GM04504 (cell line): ENCODE measurements at places on chromosomes 6 and 20.

DNA sequence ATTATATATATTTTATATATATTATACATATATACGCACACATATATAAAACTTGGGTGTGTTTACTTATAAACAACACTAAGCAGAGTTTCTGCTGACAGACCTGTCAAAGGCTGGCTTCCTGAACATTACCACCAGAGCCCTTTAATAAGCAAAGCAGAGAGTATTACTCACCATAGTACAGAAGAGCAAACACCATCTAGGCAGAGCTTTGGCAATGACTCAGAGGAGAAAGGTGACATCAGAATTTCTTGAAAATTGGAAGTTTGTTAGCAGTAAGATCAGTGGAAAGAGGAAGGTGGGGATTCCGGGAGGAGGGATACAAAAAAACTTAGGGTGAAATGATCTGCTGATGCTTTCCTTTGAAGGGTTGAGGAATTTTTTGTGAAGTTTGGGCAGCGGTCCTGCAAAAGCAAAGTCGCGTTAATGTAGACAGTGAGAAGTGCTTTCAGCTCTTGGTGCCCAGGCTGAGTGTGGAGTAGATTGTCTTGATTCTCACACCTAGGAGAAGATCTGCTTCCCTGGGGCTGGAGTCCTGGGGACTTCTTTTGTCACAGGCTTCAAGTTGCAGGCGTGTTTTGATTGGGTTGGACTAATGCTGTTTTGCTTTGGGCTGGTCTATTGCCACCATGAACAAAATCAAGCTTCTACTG, 109.6 kb upstream of the BACH2 start:
- DNase-seq: no peak

DNA sequence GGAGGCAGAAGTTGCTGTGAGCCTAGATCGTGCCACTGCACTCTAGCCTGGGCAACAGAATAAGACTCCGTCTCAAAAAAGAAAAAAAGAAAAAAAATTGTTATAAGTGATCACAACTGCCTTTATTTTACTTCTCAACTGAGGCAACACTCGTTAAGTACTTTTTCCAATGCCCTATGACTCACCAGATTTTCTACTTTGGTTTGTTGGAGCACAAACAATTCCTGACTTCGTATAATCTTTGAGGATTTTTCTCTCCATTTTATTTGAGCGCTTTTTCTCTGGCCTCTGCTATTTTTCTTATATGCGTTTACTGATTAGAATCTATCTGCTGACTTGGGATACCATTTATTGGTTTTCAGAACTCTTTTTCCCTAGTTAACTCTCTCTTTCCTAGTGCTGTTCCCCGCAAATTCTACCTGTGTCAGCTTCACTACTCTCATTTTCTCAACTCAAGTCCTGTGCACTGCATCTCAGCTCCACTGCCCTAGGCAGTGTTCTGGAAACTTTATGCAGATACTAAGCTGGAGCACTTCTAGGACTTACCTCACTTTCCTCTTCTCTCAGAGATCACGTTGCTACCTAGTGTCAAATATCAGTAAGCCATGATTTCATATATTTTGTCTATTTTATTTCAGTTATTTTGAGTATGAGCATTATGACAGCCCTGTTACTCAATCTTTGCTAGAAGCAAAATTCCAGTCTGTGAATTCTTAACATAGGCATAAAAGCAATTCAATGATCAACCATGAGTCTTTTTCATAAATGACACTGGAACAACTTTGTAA, 1120.1 kb upstream of the CITED2 start:
- no peak for DNase-seq

GRCh38 chr6:157089258-157089657, 234.1 kb downstream of the TMEM242 start:
- DNase-seq: peak; percentile 43

DNA sequence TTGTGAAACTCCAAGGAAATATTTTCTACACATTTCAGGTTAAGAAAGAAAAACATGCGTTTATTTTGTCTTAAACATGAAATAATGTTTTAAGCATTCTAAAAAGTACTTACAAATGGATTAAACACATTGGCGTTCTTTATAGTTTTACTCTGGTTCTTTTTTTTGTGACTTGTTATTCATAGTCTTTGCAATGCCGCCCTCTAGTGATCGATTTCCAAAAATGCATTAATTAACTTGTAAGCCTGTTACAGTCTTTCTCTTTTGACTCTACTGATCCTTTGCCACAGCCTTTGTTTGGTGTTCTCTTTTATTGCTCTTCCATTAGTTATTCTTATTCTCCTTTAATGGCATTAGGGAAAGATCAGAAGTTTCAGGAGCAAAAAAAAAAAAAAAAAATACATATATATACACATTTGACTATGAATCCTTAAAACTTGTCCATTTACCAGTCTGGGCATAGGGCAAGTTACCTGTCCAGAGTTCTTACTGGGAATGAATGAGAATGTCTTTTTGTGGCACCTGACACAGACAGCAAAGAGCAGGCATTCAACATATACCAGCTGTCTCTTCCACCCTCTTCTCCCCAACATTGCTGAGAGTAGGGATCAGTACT, 59.9 kb downstream of the MACROD2 start:
- peak; percentile 28 for DNase-seq

- no peak for DNase-seq
Observed at GRCh38 chr6:116101790-116102189, 1.1 kb downstream of the NT5DC1 start.

DNA sequence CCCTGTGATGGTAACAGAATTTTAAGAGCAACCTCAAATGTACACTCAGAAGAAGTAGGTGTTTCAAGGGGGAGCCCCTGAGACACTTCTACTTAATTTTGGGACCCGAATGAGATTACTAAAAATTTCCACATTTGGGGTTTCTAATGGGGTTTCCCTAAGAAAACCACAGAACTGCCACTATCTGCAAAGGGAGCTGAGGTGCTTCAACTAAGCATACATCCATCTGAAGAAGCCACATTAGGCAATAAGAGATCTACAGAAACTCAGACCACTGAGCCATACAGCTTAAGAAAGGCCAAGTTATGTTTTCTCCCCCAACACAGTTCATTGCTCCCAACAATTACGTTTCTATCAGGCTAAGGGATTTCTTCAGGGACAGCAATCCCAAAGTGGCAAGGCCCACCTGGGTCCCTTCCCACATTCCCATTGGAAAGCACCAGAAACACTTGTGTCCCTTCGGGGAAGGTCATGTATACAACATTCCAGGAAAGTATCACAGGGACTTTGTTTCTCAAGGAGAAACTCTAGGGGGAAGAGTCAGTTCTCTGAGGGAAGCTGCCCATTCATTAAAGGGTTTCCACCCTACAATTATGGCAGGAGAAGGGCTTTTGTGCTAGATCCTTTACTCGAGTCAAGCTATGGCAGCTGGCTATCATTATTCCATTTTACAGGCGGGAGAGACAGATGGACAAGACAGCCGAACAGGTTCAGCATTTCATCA, 5.0 kb downstream of the BCL2L1 start:
- no peak for DNase-seq

DNA sequence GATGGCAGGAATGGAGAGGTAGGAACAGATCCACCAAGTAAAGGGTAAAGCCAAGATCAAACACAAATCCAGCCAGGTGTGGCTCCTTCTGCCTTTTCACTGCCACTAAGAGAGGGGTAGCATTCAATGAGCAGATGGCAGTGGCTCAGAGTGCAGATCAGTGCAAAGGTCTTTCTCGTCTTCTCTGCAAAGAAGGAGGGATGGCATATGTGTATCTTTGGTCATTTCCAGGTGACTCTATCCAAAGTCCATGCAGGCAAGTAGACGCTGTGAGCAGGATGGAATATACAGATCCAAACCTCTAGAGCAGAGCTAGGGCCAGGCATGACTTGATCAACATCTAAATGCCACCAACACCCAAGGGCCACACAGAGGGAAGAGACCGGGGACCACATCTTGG, 6.9 kb downstream of the BANF2 start:
- no peak for DNase-seq
